ENCODE measurements at places on chromosomes 6 and 20.

DNA sequence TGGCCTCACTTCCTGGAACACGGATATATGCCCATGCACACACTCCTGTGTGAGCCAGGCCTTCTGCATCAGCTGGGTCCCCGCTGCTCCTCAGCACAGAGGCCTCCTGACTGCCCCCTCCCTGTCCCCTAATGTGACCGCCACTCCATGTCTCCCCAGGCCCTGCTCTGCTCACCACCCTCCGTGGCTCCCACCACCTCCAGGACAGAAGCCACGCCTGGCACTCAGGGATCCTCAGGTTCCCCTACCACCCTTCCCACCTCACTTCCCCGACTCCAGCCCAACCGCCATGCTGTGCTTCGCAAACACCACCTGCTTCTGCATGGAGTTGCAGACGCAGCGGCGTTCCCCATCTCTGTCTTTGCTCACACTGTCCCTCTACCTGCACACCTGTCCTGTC lies 4.3 kb upstream of the SRC start:
- DNase-seq, result no peak

- no peak for DNase-seq
Measured at GRCh38 chr20:61521687-61522420, 269.8 kb downstream of the CDH4 start.

- no peak for DNase-seq
Measured at GRCh38 chr6:113640051-113640450, 217.1 kb upstream of the MARCKS start.

DNA sequence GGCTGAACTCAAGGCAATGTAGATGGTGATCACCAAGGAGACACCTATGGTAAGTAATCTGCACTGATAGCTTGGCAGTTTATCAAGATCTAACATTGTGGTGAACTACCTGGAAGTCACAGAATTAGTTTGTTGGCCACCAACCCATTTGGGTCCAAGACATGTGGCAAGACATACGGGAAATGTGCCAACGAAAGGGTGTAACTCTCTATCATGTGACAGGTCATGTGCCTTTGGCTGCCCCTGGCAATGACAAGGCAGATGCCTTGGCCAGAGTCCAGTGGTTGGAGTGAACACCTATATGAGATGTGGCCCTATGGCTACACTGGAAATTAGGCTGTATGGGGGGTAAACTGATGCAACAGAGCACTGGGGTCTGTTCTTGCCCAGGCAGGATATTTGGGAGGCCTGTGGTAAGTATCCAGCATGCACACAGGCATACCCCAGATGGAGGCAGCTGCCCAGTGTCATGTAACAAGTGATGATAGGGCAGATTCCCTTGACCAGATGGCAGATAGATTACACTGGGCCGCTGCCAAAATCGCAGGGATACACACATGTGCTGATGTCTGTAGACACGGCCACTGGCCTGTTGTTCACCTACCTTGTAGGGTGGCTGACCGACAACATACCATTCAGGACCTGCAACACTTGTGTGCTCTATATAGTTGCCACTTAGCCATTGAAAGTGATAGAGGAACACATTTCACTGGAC lies 35.5 kb upstream of the HSF2 start:
- no peak for DNase-seq

- no peak for DNase-seq
Measured at GRCh38 chr6:24100024-24100769, 25.8 kb upstream of the NRSN1 start.

- DNase-seq, result no peak
Measured at GRCh38 chr20:37327748-37328147, 18.2 kb upstream of the SRC start.
